ENCODE measurements at places on chromosomes 3 and 15. TPM values are rescaled to one million over a fixed set of nuclear protein-coding genes. Genes with fewer than 3 reads are reported as not detected.
A peak's percentile ranks its signal among the peaks of the same experiment; 100 is the strongest.

DNA sequence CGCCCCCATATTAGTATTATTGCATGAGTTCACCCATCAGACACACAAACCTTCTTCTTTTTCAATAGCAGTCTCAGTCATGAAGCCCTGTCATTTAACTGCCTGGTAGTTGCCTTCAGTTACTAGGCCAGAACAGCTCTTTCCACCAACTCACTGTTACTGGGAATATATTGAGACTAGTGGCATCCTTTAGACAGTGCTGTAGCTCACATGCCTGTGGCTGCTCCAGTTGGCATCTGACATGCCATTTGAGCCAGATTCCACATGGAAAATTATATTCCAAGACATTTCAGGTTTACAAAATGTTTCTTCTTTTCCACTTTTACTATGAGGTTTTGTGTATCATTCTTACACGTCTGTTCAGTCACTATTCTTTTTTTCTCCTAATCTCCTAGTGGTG lies 146.1 kb downstream of the GHSR start:
- no peaks in the 10 kb centered on the region for H3K36me3 ChIP-seq
- H3K4me3 ChIP-seq = no peak overlapping the region
- no peak overlapping the region for H3K27ac ChIP-seq
- H3K4me1 ChIP-seq = no peaks in the 10 kb centered on the region
- DNase-seq = no peak

The ANKUB1 gene
- total RNA-seq = not detected

GRCh38 chr3:195453236-195453635 lies 10.4 kb upstream of the ACAP2 start:
- H3K4me3 ChIP-seq = no peak overlapping the region
- H3K27me3 ChIP-seq = no peaks in the 10 kb centered on the region
- DNase-seq = no peak
- H3K4me1 ChIP-seq = no peaks in the 10 kb centered on the region

DNA sequence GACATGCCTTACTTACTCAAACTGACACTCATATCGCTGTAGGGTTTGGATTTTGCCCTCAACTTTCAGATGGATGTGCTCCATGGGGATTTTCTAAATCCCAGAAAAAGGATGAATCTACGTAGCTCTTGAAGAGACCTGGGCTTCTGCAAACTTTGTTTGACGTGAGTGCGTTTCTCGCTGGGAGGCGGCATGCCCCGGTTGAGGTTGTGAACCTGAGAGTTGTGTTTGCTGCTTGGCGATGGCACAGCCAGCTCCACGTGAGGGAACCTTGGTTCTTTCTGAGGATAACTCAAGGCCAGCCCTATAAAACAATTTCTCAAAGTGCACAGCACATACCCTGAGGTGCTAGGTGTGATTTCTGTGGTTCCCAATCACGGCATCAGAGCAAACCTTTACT lies 209.5 kb downstream of the ADAMTS17 start:
- no peak overlapping the region for H3K27ac ChIP-seq
- peaks cover 3% of the 10 kb centered on the region for H3K4me1 ChIP-seq
- DNase-seq = no peak
- H3K36me3 ChIP-seq = no peaks in the 10 kb centered on the region
- H3K4me3 ChIP-seq = no peak overlapping the region

DNA sequence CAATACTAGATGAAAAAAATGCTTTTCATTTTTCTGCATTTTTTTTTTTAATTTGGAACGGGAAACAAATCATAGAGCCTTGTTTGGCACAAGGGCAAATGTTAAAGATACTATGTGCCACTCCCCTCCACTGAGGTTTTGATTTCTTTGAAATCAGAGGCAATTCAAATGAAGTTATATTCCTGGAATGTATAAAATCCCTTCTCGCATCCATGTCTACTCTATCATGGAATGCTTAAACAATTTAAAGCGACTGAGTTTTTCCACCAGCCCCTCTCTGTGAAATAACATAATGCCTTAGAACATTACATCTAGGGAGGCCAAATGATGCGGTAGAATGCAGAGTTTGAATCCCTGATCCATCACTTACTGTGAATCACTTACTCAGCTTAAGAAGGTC lies 69.7 kb downstream of the FMN1 start:
- no peak overlapping the region for H3K4me3 ChIP-seq
- H3K27ac ChIP-seq = no peak overlapping the region
- H3K36me3 ChIP-seq = no peaks in the 10 kb centered on the region
- DNase-seq = no peak

The CCR1 gene
- 3.3 TPM for total RNA-seq

The TGM4 gene
- total RNA-seq = not detected

The RETNLB gene
- total RNA-seq = 3.3 TPM

GRCh38 chr3:55480911-55481743 lies 6.0 kb downstream of the WNT5A start:
- DNase-seq = no peak
- no peaks in the 10 kb centered on the region for H3K36me3 ChIP-seq
- peaks cover 68% of the 10 kb centered on the region for H3K27me3 ChIP-seq
- H3K27ac ChIP-seq = peak overlapping the region; percentile 47
- H3K4me3 ChIP-seq = peak overlapping the region; percentile 21

The TKT gene
- total RNA-seq = 120 TPM

- no peaks in the 10 kb centered on the region for H3K27me3 ChIP-seq
- no peaks in the 10 kb centered on the region for H3K4me1 ChIP-seq
- no peak overlapping the region for H3K4me3 ChIP-seq
Measured at GRCh38 chr15:38996111-38996631, 431.6 kb upstream of the RASGRP1 start.

DNA sequence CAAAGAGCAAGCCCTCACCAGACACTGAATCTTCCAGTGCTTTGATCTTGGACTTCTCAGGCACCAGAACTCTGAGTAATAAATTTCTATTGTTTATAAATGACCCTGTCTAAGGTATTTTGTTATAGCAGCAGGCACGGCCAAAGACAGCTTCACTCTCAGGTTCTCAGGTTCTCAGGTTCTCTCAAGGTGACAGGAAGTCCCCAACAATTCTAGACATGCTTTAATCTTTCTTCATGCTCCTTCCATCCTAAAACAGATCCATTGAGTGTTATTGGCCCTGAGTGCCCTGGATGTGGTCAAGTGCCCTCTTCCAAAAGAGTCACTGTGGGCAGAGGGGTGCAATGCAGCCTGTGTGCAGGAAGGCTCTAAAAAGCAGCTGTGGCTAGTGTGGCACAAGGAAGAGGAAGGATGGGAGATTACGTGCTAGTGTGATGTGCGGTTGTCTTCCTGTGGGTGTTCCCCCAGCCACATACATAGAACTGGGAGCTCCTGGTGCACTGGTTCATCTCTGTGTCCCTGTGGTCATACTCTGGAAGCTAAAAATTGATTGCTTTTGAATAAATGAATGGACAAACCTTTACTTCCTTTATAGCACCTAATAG lies 11.0 kb upstream of the RAB7A start:
- no peaks in the 10 kb centered on the region for H3K4me1 ChIP-seq
- H3K27ac ChIP-seq = no peak overlapping the region
- no peak overlapping the region for H3K4me3 ChIP-seq
- DNase-seq = peak; percentile 16
- H3K36me3 ChIP-seq = no peaks in the 10 kb centered on the region
- H3K27me3 ChIP-seq = no peaks in the 10 kb centered on the region

The ZNF106 gene
- 55.1 TPM for total RNA-seq

DNA sequence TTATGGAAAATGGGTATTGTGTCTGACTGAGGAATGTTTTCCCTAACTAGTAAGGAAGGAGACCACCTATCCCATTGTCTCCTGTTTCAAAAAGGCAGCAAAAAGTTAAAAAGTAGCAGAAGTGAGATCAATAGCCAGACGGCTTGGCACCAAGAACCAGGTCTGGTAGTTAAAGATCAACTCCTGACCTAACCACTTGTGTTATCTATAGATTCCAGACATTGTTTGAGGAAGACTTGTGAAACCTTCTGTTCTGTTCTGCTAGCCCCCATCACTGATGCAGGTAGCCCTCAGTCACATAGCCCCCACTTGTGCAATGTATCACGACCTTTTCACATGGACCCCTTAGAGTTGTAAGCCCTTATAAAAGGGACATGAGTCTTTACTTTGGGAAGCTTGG lies 46.3 kb upstream of the C2CD4B start:
- H3K4me1 ChIP-seq = no peaks in the 10 kb centered on the region
- H3K36me3 ChIP-seq = no peaks in the 10 kb centered on the region
- no peak for DNase-seq
- H3K4me3 ChIP-seq = no peak overlapping the region
- no peaks in the 10 kb centered on the region for H3K27me3 ChIP-seq

- no peaks in the 10 kb centered on the region for H3K4me1 ChIP-seq
- DNase-seq = no peak
Measured at GRCh38 chr3:178244733-178245709, 291.2 kb upstream of the KCNMB2 start.

DNA sequence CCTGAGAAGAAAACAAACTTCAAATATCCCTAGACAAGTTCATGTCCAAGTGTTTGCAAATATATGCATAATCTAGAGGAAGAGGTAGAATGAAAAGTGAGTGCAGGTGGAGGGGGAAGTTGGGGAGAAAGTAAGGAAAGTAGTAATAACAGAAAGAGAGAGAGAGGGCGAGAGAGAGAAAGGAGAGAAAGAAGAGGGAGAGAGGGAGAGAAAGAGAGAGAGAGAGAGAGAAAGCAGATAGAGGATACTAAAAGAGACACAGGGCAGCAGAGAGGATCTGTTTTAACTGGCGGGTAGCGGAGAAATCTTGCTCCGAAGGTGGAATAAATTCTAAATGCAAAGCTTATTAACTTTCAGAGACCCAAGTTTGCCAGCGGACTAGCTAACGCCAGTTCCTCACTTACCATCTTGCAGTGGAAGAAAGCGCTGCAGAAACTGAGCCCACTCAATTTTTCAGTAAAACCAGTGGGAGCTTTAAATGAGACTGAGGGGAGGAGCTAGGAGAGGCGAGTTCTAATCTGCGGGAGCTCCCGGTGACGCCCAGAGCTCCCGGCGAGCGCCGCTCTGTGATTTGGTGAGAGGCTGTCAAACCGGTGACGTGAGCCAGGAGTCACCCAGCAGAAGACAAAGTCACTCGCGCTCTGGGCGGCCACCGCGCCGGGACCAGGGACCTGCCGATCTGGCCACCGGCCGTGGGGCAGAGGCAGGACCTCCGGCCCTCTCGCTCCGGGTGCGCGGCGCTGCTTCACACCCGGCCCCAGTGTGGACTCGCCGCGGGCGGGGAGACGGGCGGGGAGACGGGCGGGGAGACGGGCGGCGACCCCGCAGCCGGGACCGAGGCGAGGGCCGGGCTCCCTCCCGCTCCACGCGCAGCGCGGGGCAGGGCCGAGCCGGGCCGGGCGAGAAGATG lies at the start of gene GMNC:
GMNC (minus strand) TSS at position 486 of the 910 bp plus-strand sequence; CDS start at position 407, 79 bp downstream.
- H3K36me3 ChIP-seq = no peaks in the 10 kb centered on the region
- H3K27ac ChIP-seq = peak within 1 kb of the TSS; percentile 65
- H3K4me3 ChIP-seq = peak within 1 kb of the TSS; percentile 53
- H3K27me3 ChIP-seq = peaks cover 18% of the 10 kb centered on the region

DNA sequence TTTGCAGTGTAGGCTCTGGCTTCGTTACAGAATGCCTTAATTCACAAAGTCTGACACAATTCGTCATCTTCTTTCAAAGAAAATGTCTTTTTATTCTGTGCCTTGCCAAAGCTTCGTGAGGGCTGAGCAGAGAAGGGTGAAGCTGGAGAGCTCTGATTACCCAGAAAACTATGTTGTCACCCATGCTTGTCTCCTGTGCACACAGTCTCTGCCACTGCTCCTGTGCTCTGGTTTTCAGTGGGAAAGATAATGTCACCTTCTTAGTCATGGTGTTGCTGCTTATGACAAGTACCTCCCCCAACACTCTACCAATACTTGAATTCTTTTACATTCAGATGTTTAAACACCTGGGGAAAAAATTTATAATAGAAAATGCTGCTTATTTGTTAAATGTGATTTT lies 509.2 kb upstream of the GRM7 start:
- H3K4me1 ChIP-seq = no peaks in the 10 kb centered on the region
- no peaks in the 10 kb centered on the region for H3K27me3 ChIP-seq
- H3K36me3 ChIP-seq = no peaks in the 10 kb centered on the region
- DNase-seq = no peak
- H3K4me3 ChIP-seq = no peak overlapping the region

The HDDC3 gene
- total RNA-seq = 15.3 TPM

DNA sequence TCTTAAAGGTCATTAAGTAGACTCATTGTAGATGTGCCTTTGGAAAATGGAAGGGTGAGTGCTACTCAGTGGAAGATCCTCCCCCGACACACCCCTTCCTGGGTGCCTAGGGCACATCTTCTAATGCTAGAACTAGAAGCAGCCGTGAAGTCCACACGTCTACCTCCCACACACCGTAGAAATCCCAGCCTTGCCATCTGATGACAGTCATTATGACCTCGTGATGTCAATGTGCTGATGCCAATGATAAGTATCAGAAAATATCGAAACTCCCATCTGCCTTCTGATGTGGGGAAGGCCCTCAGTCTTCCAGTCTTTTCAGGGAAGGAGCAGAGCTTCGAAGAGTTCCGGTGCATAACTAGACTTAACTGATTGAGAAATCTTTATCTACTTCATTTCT lies 282.1 kb upstream of the ROPN1 start:
- no peaks in the 10 kb centered on the region for H3K36me3 ChIP-seq
- H3K27me3 ChIP-seq = no peaks in the 10 kb centered on the region
- peaks cover 10% of the 10 kb centered on the region for H3K4me1 ChIP-seq
- no peak overlapping the region for H3K4me3 ChIP-seq

DNA sequence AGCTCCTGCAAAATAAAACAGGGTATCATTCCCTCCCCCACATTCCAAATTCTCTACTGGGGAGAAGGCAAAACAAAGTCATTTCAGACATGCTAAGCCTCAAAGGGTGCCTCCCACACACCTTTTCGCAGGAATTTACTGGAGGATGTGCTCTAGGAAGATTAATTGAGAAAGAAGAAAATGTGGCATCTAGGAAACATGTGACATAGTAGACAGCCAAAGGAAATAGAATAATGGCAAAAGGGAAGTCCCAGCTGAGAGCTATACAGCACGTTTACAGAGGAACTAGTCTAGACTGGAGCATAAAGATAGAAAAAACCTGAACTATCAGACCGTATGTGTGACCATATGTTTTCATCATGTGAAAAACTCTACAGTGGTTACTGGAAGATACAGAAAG lies 58.8 kb upstream of the MELTF start:
- no peak for DNase-seq
- H3K27ac ChIP-seq = no peak overlapping the region
- no peaks in the 10 kb centered on the region for H3K4me1 ChIP-seq
- H3K4me3 ChIP-seq = no peak overlapping the region
- no peaks in the 10 kb centered on the region for H3K27me3 ChIP-seq

The EXD1 gene
- total RNA-seq = not detected

GRCh38 chr15:58556028-58556361 lies 124.2 kb downstream of the LIPC start:
- no peak overlapping the region for H3K27ac ChIP-seq
- DNase-seq = no peak
- no peaks in the 10 kb centered on the region for H3K27me3 ChIP-seq
- peaks cover 32% of the 10 kb centered on the region for H3K4me1 ChIP-seq
- H3K36me3 ChIP-seq = no peaks in the 10 kb centered on the region
- no peak overlapping the region for H3K4me3 ChIP-seq

- peak; percentile 66 for DNase-seq
- H3K27ac ChIP-seq = peak overlapping the region; percentile 74
- H3K4me1 ChIP-seq = peaks cover 62% of the 10 kb centered on the region
- no peaks in the 10 kb centered on the region for H3K27me3 ChIP-seq
- H3K36me3 ChIP-seq = no peaks in the 10 kb centered on the region
Measured at GRCh38 chr15:90412356-90413194, 24.5 kb downstream of the IQGAP1 start.

GRCh38 chr3:196514350-196514716 lies 813 bp downstream of the SMCO1 start:
- no peaks in the 10 kb centered on the region for H3K27me3 ChIP-seq
- no peaks in the 10 kb centered on the region for H3K36me3 ChIP-seq
- DNase-seq = no peak
- H3K27ac ChIP-seq = no peak overlapping the region
- no peaks in the 10 kb centered on the region for H3K4me1 ChIP-seq
- no peak overlapping the region for H3K4me3 ChIP-seq

All from transverse colon (tissue), 4 donors.